ENCODE measurements at places on chromosomes 6 and 20.
A peak's percentile ranks its signal among the peaks of the same experiment; 100 is the strongest.

- H3K27me3 ChIP-seq: peaks cover 3% of the 10 kb centered on the region
- H3K36me3 ChIP-seq: no peaks in the 10 kb centered on the region
- DNase-seq: no peak
- H3K4me1 ChIP-seq: no peaks in the 10 kb centered on the region
- no peak overlapping the region for H3K27ac ChIP-seq
- H3K4me3 ChIP-seq: no peak overlapping the region
These were observed 32.2 kb downstream of the CD83 start for GRCh38 chr6:14149739-14150130.

GRCh38 chr6:136403110-136403980 lies 113.7 kb upstream of the BCLAF1 start:
- DNase-seq: no peak
- no peaks in the 10 kb centered on the region for H3K4me1 ChIP-seq
- H3K27ac ChIP-seq: no peak overlapping the region
- no peaks in the 10 kb centered on the region for H3K36me3 ChIP-seq
- no peaks in the 10 kb centered on the region for H3K27me3 ChIP-seq

- H3K4me3 ChIP-seq: no peak overlapping the region
- H3K36me3 ChIP-seq: no peaks in the 10 kb centered on the region
- peaks cover 4% of the 10 kb centered on the region for H3K4me1 ChIP-seq
These were observed 56.2 kb upstream of the UFL1 start for GRCh38 chr6:96465321-96465903.

GRCh38 chr20:63556873-63557478 lies 3.0 kb downstream of the FNDC11 start:
- H3K4me1 ChIP-seq: peaks cover 9% of the 10 kb centered on the region
- H3K36me3 ChIP-seq: peaks cover 22% of the 10 kb centered on the region

DNA sequence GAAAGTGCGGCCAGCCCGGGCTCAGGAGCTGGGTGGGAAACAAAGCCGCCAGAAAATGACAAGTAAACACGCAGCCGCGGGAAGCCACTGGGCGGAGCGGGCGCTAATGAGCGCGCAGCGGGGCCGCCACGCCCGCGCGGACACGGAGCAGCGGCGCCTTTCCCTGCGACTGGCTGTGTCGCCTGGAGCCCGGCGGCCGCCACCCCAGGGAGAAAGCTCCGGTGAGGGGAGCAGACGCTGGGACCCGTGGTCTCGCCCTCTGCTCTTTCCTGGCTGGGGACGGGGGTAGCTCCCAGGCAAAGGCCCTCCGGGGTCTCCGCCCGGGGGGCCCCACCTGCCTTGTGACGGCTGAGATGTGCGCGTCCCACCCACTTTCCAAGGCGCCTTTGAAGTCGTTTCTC lies 54.9 kb downstream of the PRR18 start:
- H3K4me3 ChIP-seq: peak overlapping the region; percentile 71
- H3K4me1 ChIP-seq: peaks cover 14% of the 10 kb centered on the region
- H3K36me3 ChIP-seq: no peaks in the 10 kb centered on the region
- H3K27me3 ChIP-seq: peaks cover 23% of the 10 kb centered on the region

DNA sequence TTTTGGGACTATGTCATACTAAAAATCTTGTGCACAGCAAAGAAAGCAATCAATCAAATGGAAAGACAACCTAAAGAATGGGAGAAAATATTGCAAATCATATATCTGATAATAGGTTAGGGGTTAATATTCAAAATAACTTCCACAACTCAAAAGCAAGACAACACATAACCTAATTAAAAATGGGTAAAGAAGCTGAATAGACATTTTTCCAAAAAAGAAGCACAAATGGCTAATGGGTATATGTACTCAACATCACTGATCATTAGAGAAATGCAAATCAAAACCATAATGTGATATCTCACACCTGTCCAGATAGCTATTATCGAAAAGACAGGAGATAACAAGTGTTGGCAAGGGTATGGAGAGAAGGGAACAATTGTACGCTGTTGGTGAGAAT lies 53.0 kb downstream of the SYCP2L start:
- H3K4me3 ChIP-seq: no peak overlapping the region
- no peak overlapping the region for H3K27ac ChIP-seq
- DNase-seq: no peak
- H3K4me1 ChIP-seq: no peaks in the 10 kb centered on the region

DNA sequence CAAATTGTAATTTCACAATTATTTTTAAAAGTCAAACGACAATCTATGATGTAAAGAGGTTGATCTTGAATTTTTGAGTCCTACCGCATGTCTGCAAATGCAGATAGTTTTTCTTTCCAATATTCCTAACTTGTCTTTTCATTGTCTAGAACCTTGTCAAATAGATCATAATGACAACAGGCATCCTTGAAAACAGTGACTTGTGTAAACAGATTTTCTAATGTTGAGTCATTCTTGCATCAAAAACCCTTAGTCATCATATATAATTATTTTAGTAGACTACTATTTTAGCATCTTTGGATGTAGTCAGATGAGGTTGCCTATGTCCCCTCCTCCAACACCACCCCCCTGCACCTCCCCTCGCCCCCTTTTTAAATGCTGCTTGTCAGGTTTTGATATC lies 43.8 kb downstream of the BMP6 start:
- H3K27me3 ChIP-seq: peaks cover 2% of the 10 kb centered on the region
- H3K4me1 ChIP-seq: no peaks in the 10 kb centered on the region
- H3K36me3 ChIP-seq: no peaks in the 10 kb centered on the region
- DNase-seq: no peak
- H3K27ac ChIP-seq: no peak overlapping the region
- H3K4me3 ChIP-seq: no peak overlapping the region

DNA sequence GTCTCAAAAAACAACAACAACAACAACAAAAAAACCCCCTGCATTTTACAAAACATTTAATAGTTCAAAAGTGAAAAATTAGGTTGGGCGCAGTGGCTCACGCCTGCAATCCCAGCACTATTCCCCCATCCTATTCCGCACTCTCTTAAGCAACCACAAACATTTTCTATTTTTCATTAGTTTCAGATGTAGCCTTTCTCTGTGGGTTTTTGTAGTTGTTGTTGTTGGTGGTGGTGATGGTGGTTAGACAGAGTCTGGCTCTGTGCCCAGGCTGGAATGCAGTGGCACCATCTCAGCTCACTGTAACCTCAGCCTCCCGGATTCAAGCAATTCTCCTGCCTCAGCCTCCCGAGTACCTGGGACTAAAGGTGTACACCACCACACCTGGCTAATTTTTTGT lies 6.4 kb upstream of the GMNN start:
- H3K4me3 ChIP-seq: no peak overlapping the region
- no peaks in the 10 kb centered on the region for H3K4me1 ChIP-seq
- no peak for DNase-seq
- H3K27me3 ChIP-seq: no peaks in the 10 kb centered on the region
- no peaks in the 10 kb centered on the region for H3K36me3 ChIP-seq

DNA sequence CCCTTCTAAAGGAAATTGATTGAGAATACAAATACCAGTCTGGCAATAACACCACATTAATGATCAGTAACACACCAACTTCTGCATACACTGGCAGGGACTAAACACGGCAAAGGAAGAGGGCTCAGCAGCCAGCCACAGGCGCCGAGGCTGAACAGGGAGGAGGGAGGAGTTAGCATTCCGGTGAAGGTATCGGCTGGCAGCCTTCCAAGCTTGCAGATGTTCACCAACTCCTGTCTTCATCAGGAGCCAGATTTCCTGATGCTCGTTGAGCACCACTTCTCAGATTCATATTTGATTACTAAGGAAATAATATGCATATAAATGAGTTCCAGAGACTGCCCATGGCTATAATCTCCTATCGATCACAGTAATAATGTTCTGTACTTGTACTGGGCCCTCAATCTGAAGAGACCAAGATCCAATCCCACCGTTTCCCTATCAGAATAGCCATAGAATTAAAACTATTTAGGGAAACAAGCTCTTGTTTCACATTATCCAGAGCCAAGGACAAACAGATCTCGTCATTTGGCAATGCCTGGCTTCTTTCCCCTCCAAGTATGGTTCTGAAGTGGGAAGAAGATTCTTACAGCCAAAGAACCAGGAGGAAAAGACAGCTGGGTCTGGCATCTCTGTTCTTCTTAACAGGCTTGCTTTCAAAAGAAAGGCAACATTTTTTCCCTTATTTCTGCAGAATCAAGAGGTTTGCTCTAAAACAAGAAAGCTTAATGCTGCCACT lies 42.2 kb downstream of the GFOD1 start:
- H3K4me1 ChIP-seq: no peaks in the 10 kb centered on the region
- no peak overlapping the region for H3K27ac ChIP-seq
- no peaks in the 10 kb centered on the region for H3K36me3 ChIP-seq
- DNase-seq: peak; percentile 27

DNA sequence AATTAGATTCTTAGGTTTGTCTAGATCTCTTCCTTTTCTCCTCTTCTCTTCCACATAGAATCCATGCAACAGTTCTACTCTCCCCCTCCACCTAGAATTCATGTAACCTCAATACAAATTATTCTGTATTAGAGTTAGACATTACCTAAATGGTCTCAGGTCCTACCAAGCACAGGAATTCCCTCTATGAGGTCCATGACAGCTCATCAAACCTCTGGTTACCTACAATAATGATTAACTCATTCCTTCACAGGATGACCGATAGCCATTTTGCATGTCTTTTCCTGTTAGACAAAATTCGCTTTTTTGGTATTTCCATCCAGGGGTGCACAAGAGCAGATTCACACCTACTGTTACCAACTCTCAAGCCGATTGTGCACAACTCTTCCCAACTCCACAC lies 27.4 kb upstream of the BMP2 start:
- no peak overlapping the region for H3K27ac ChIP-seq
- no peak for DNase-seq
- H3K4me3 ChIP-seq: no peak overlapping the region

DNA sequence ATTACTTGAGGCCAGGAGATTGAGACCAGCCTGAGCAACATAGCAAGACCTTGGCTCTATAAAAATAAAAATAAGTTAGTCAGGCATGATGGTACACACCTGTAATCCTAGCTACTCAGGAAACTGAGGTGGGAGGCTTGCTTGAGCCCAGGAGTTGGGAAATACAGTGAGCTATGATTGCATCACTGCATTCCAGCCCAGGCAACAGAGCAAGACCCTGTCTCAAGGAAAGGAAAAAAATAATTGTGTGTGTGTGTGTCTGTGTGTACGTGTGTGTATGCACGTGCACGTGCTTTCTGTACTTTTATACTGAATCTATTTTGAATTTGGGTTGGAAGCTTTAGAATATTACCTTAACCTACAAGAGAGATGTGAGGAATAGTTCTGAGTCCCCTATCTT lies 58.9 kb downstream of the KIZ start:
- no peaks in the 10 kb centered on the region for H3K4me1 ChIP-seq
- no peak overlapping the region for H3K4me3 ChIP-seq
- no peak for DNase-seq
- H3K27ac ChIP-seq: no peak overlapping the region
- peaks cover 6% of the 10 kb centered on the region for H3K36me3 ChIP-seq

DNA sequence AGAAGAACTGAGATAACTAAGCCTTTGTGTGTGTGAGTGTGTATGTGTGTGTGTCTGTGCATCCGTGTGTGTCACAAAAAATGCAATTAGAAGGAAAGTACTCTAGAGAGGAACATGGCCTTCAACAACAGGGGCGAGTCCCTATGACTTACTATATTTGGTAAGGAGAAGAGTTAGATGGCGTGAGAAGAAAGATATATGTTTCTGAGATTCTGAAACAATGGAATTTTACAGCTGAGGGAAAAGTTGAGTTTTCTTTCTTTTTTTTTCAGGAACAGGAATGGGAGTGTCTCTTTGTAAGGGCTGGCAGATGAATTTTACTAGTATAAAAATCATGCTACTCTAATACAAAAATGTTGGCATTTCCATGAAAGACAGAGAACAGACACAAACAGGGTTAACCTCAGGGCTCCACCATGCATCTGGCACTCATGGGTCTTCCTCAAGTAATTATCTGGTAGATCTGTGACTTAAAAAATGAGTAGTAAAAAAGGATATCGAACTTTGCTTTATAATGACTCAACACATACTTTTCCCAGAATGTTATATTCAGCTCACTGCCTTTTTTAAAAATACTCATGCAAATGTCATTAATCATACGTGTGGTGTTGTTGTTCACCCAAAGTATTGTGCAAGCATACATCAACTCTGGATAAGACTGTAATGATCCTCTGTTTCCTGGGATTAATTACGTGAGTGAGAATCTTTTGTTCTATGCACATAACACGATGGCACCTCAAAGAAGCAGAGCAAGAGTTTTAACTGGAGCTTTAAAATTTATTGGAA lies 12.8 kb upstream of the SASH1 start:
- no peaks in the 10 kb centered on the region for H3K4me1 ChIP-seq
- H3K4me3 ChIP-seq: no peak overlapping the region
- DNase-seq: no peak
- H3K27me3 ChIP-seq: no peaks in the 10 kb centered on the region

- H3K4me3 ChIP-seq: no peak overlapping the region
- H3K36me3 ChIP-seq: no peaks in the 10 kb centered on the region
- no peak for DNase-seq
- no peaks in the 10 kb centered on the region for H3K4me1 ChIP-seq
These were observed 1.6 kb downstream of the CLVS2 start for GRCh38 chr6:122997541-122998150.

GRCh38 chr20:745683-746301 lies 22.5 kb downstream of the SLC52A3 start:
- no peak overlapping the region for H3K4me3 ChIP-seq
- no peaks in the 10 kb centered on the region for H3K4me1 ChIP-seq
- H3K27me3 ChIP-seq: peaks cover 2% of the 10 kb centered on the region
- no peak for DNase-seq
- H3K27ac ChIP-seq: no peak overlapping the region

DNA sequence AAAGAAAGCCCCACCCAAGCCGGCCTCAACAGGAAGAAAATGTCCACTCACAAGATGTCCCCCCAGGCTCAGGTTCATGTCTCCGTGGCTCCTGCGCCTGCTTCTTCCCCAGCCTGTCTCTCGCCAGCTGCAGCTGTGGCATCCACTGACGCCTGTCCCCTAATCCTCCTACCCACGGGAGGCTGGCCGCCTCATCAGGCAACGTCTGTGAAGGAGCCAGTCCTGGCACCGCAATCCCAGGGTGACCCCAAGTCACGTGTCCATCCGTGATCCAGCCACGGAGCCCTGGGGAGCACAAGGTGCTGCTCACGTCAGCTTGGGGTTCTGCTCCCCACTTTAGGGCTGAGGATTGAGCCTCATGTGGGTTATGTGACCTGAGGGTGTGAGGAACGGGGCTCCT lies 640.3 kb downstream of the CDH26 start:
- no peaks in the 10 kb centered on the region for H3K4me1 ChIP-seq
- no peaks in the 10 kb centered on the region for H3K36me3 ChIP-seq
- DNase-seq: no peak
- peaks cover 3% of the 10 kb centered on the region for H3K27me3 ChIP-seq
- no peak overlapping the region for H3K27ac ChIP-seq

DNA sequence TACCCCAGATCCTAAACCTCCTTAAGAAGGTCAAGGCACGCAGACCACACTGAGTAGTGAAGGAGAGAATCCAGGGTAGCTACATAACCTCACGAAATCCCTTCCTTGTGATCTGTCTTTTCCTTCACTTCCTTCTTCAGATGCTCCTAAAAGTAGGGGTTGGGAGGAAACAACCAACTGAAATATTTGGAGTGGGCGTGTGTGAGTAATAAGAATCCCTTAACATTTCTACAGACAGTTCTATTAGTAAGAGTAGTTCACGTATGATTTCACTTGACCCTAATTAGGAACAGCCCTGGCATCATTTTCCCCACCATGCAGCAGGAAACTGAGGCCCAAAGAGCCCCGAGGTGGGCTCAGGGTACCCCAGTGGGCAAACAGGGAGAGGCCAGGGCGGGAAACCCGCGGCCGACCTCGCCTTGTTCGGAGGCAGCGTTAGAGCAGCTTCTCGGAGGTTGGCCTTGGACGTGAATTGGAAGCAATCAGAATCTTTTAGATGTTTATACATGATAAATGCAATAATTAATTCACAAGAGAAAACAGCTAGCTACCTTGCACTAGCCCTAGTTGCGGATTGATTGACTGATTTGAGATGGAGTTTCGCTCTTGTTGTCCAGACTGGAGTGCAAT lies 859 bp upstream of the RAE1 start:
- peaks cover 10% of the 10 kb centered on the region for H3K4me1 ChIP-seq
- DNase-seq: no peak
- H3K27me3 ChIP-seq: no peaks in the 10 kb centered on the region
- H3K36me3 ChIP-seq: no peaks in the 10 kb centered on the region
- no peak overlapping the region for H3K4me3 ChIP-seq
- H3K27ac ChIP-seq: no peak overlapping the region

Data from T-cell (primary cell).